Head of caudate nucleus (tissue), 42 donors: ENCODE measurements at places on chromosomes 13 and 19.

DNA sequence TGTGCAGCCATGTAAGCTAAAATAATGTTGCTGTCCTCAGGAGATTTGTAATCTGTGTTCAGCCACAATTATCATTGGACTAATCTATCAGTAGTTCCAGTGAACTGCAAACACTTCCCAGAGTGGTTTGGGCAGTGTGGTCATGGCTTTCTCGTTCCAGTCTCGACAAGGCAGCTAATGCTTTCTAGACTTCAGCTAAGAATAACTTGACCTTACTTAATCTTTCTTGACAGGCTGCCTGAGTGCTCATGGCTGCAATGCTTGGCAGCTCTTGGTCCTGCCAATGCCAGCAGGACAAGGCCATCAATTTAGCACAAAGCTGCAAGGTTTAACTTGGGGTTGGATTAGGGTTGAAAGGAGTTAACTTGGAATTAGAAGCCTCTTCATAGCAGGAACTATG lies 32.8 kb downstream of the ATP12A start:
- no peak for DNase-seq

- no peak for DNase-seq
These were observed 47.8 kb downstream of the FGF14 start for GRCh38 chr13:102354011-102354410.

- no peak for DNase-seq
These were observed 54.8 kb upstream of the UQCRFS1 start for GRCh38 chr19:29267701-29268100.

GRCh38 chr13:89845874-89846273 lies 1501.6 kb upstream of the MIR17HG start:
- DNase-seq: no peak

- DNase-seq: no peak
These were observed 815.2 kb downstream of the UQCRFS1 start for GRCh38 chr19:28397800-28398199.

DNA sequence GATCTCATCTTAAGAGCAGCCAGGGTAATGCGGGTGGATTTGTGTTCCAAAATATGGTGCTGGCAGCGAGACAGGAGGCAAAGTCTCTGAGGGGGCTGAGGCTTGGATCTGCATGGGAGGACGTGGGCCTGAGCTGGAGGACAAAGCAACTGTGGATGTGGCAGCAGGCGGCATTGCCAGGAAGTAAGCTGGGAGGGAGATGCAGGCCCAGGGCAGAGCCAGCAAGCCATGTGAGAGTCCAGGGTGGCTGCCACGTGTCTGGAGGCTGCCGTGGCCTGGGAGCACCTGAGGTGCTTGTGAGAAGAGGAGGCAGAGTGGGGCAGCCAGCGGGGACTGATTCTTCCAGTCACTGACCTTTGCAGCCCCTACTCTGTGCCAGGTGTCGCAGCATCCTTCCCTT lies 52.0 kb downstream of the DPF1 start:
- peak; percentile 55 for DNase-seq

- DNase-seq: no peak
These were observed 607.4 kb downstream of the EFNB2 start for GRCh38 chr13:105928048-105928447.

DNA sequence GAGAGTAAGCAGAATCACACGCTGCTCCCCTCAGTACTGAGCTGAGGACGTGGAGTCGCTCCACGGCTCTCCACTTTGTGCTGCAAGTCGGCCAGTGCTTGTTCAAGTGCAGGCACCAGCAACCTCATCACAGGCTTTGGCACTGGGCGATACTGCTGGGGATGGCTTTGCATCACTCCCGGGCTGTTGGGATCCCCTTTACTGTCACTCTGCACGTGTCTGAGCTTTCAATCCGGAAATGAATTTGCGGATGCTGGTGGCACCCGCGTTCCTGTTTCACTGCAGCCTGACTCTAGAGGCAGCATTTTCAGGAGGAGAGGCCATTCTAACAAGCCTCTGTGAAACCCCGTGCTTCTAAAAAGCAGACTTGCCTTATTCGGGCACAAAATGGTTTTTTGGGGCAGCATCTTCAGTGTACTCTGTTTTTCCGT lies 19.1 kb downstream of the SMARCA4 start:
- peak; percentile 29 for DNase-seq

DNA sequence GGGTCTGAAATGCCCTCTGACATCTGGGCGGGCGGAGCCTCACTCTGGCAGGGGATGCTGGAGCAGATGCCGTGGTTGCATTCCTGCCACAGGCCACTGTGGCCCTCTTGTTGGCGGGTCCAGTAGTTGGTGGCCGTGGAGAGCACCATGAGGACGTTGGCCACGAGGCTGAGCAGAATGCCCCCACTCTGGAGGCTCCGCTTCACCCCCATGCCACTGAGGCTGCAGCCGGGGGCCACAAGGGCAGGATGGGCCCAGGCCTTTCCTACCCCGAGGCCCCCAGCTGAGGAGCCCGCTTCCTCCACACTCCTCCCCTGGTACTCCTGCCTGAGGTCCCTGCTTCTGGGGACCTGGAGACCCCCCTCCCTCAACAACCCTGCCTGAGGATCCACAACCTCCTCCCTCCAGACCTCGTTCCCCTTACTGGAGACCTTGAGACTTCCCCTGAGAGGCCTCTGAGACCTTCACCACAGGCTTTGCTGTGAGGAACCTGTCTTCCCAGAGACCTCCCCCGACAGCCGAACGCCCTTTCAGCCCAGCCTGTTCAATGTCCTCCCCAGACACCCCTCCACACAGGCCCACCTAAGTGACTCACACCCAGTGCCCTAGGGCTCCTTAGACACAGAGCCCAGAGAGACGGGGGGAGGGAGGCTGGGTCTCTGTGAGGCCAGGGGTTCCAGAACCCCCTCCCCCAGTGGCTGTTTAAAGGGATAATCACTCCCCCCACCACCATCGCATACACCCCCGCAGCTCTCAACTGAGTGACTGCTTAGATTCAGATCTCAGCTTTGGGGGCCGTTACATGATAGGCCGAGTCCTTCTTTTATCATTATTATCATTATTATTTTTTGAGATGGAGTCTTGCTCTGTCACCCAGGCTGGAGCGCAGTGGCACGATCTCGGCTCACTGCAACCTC lies at the start of gene CLDND2:
TSS of gene CLDND2 (minus strand) at position 638 of the 917 bp plus-strand sequence. CDS start at position 212, 426 bp downstream.
- DNase-seq: no peak

- DNase-seq: no peak
These were observed 2.6 kb downstream of the TUBA3C start for GRCh38 chr13:19178901-19179593.

DNA sequence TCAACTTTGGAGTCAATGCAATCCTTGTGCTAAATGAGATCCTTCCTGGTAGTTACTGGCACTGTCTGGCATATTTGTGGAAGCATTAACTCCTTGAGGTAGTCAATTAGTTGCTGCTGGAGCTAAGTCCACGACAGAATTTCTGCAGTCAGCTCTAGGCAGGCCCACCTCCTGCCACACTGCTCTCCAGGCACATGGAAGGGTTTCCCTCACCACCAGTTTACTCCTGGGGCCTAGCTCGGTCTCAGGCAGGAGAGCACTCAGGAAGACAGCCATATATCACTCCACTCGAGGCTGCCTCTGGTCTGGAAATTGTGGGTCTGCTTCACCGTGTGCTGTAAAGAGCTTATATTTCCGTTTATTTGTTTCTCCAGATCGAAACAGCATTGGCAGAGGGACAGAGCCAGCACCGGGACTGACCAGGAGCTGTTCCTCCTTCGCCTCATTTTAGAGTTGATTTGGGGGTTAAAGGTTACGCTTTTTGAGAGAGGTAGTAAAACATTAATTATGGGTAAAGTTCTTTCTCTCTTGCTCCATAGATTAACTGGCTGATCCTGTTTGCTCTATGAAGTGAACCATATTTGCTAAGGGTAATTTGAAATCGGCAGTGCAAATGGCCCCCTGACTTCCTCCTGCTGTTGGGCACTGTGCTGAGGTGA lies 20.6 kb upstream of the GTF3A start:
- no peak for DNase-seq

DNA sequence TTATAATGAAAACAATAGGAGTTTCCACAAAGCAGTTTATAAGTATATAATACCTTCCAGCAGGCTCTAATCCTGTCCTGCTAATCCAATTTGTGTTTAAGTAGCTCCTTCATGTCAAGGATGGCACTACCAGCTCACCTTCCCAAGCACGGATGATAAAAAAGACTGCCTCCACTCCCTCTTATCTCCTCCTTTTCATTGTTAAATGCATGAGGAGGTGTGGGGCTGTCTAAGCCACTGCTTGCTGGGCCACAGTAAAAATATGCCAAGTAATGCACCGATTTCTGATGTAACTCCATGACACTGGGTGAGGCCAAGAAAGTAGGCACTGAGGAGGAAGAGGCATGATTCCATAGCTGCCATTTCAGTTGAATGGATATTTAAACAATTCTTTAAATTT lies 193.1 kb downstream of the ZIC5 start:
- DNase-seq: no peak

GRCh38 chr19:44722131-44723121 lies 23.5 kb downstream of the CEACAM16 start:
- DNase-seq: no peak

GRCh38 chr19:29079356-29080032 lies 133.5 kb downstream of the UQCRFS1 start:
- no peak for DNase-seq

GRCh38 chr19:46976845-46977320 lies 42.8 kb upstream of the NPAS1 start:
- DNase-seq: no peak

DNA sequence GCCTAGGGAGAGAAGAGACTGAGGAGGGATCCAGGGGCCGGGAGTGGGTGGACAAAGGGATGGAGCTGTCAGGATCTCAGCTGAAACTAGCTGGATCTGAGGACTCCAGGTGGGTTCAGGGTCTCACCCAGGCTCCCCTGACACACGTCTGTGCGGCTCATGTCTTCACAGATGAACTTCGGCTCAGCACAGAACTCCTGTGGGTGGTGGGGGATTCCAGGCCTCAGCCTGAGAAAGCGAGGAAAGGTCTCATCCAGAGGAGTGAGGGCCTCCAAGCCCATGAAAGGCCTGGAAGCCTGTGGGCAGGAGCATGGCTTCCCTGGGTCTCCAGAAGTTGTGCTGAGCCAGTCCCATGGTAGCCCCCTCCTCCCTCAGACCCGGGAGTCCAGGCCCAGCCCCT lies 1.4 kb downstream of the CAPN12 start:
- DNase-seq: no peak

DNA sequence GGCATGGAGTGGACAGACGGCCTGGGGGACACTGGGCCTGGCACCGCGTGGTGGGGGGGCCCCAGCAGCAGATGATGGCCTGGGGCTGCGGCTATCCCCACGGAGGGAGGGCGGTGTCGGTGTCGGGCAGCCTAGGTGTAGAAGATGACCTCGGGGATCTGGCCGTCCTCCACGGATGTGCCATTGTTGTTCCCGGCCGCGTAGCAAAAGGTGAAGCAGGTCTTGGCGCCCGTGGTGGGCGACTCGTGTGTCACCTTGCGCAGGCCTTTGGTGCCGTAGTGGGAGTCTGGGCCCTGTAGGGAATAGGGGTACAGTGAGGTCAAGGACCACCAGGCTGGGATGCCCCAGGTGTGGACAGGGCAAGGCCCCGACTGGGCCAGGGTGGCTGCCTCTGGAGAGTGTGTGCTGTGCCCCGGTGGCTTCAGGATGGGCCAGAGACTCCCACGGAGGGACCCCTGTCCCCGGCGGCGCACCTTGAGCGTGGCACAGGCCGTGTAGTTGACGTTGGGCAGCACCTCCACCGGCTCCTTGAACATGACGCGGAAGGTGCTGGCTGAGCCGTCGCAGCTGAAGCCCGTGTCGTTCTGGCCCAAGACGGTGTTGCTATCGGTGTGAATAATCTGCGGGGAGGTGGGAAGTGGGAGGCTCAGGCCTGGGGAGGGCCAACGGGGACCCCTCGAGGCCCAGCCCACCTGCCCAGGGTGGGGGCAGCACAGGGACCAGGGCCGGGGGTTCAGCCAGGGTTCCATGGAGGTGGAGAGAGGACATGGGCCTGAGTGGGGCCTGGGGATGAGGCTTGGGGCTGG lies 29.0 kb downstream of the BTBD2 start:
- no peak for DNase-seq

DNA sequence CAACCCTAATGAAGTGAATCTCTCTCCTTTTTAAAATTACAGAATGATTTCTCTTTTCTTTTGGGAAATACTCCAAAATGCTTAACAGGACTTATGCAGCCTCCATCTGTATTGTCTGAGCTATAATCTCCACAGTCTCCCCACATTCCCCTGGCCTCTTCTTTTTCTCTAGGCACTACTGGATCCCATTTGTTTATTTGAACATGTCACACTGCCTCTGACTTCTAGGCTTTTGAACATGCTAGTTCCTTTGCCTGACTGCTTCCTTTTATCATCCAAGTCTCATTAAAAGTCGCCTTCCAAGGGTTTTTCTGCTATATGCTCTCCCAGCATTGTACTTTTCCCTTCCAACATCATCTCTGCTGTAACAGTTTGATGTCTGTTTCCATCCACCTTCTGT lies 548.7 kb downstream of the PCDH9 start:
- DNase-seq: no peak

DNA sequence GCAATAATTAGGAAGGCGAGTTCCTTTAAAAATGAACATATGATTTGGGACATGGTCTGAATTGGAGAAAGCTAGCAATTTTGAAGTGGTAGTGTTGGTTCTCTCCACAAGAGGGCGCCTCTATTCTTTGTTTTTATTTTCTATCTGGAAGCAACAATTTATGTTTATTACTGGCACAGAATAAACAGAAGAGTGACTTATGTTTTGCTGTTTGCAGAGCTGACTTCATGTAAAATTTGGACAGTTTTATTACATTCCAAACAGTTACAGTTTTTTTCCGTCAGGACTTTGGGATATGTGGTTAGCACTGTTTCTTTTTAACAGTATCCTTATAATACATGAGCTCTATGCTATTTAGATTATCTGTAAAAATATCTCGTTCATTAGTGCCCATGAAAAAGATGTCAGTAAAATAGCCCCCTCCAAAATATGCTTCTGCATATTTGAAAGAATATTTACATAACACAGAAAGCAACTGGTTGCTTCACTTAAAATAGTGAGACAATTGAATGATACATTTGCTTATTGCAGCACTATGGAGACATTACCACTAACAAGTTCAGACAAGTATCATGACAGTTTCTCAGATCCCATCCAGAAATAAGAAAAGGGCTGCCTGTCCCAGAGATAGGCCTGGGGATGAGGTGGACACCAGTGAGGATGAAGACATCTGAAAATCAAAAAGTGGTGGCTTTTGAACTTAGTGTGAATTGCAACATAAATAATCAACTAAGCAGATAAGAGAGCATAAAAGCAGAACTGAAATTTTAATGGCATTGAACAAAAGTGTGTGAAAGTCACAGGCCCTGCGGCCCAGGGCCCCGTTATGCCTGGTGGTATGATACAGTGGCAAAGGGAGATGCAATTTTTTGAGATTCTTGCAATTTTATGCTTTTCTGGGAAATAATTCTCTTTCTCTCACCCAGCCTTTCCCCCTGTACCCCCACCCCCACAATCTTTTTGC lies 32.3 kb upstream of the FGF9 start:
- DNase-seq: peak; percentile 53

DNA sequence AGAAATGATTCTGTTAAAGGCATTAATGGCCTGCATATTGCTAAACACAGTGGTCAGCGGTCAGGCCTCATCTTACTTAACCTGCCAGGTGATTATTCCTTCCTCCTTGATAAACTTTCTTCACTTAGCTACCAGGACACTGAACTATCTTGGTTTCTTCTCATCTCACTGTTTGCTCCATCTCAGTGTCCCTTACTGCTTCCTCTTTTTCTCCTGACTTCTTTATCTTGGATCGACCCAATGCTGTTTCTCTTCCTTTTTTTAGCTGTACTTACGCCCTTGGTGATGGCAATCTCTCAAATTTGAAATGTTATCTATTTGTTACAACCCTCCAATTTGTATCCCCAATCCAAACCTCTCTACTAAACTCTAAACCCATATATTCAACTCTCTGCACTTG lies 7.8 kb upstream of the CLC start:
- no peak for DNase-seq

- no peak for DNase-seq
These were observed 43.1 kb downstream of the ZNF611 start for GRCh38 chr19:52691737-52692136.
